Glutamatergic neuron (in vitro differentiated cells): ENCODE measurements at places on chromosomes 6 and 20. TPM values are rescaled to one million over a fixed set of nuclear protein-coding genes. Genes with fewer than 3 reads are reported as not detected.
A peak's percentile ranks its signal among the peaks of the same experiment; 100 is the strongest.

GRCh38 chr6:46243754-46244153, 73.0 kb upstream of the ENPP5 start:
- H3K4me1 ChIP-seq = peaks cover 42% of the 10 kb centered on the region
- H3K36me3 ChIP-seq = no peaks in the 10 kb centered on the region
- DNase-seq = no peak
- H3K4me3 ChIP-seq = no peak overlapping the region

GRCh38 chr6:104954190-104954797, 2.6 kb upstream of the LIN28B start:
- peaks cover 32% of the 10 kb centered on the region for H3K4me1 ChIP-seq
- H3K27ac ChIP-seq = peak overlapping the region; percentile 96
- H3K4me3 ChIP-seq = peak overlapping the region; percentile 91
- H3K27me3 ChIP-seq = peaks cover 13% of the 10 kb centered on the region

- no peak overlapping the region for H3K27ac ChIP-seq
- H3K36me3 ChIP-seq = no peaks in the 10 kb centered on the region
- no peak overlapping the region for H3K4me3 ChIP-seq
- no peaks in the 10 kb centered on the region for H3K4me1 ChIP-seq
- no peak for DNase-seq
Observed at GRCh38 chr6:39769012-39769411, 23.2 kb upstream of the DAAM2 start.

DNA sequence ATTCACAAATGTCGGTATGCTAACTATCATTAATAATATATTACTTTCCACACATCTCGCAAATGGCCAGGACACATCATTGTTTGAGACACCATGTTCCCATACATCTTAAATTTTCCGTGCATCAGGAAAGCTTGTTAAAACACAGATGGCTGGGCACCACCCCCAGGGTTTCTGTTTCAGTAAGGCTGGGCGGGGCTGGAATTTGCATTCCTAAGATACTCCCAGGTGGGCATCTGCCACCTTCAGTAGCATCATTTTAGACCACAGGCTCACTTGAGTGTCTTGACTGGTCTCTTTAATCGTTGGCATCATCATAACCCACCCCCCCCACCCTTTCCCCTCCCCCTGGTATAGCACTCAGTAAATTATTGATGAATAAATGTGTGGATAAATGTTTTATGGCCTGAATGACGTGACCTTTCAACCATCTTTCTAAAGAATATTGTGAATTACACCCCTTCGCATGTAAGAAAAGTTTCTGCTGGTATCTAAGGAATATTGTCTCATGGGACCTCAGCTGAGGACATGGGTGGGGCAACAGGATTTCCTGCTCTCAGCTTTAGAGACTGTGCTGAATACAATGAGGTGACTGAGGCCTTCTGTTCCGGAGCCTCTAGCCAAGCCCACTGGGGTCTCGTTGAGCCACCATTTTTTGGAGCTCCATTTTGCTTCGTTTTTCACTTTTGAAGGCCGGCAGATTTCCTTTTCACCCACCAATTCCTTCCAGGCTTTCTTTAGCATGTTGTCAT, 124.1 kb upstream of the NEDD9 start:
- H3K27me3 ChIP-seq = no peaks in the 10 kb centered on the region
- H3K27ac ChIP-seq = no peak overlapping the region
- no peaks in the 10 kb centered on the region for H3K4me1 ChIP-seq
- no peaks in the 10 kb centered on the region for H3K36me3 ChIP-seq
- no peak overlapping the region for H3K4me3 ChIP-seq

- DNase-seq = no peak
- H3K27ac ChIP-seq = no peak overlapping the region
- H3K36me3 ChIP-seq = no peaks in the 10 kb centered on the region
- H3K4me3 ChIP-seq = no peak overlapping the region
- H3K27me3 ChIP-seq = no peaks in the 10 kb centered on the region
Observed at GRCh38 chr6:4802312-4802935, 26.2 kb downstream of the CDYL start.

GRCh38 chr6:132961122-132961521, 146.8 kb downstream of the RPS12 start:
- H3K27ac ChIP-seq = no peak overlapping the region
- no peaks in the 10 kb centered on the region for H3K36me3 ChIP-seq
- H3K27me3 ChIP-seq = peaks cover 3% of the 10 kb centered on the region
- H3K4me3 ChIP-seq = no peak overlapping the region
- DNase-seq = no peak

DNA sequence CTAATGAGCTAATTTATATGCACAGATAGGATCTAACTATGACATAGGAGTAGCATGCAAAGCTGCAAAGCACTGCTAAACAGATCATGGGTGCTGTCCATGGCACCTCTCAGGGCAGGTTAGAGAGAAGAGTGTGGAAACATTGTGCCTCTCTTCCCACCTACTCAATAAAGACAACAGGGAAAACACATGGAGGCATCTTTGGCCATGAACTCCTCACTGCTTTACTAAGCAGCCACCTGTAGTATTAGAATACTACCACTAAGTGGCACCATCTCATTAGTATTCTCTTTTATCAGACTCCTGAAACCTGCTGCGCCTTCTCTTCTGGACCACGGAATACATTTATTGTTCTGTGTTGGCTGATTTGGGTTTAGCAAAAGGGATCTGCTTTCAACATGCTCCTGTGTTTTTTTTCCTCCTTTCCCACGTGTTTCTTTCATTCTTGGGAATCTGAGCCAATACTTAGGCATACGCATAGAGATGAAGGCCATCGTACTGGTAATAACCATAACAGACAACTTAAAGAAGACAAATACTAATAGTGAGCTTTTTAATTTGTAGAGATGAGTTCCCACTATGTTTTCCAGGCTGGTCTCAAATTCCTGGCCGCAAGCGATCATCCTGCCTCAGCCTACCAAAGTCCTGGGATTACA, 9.4 kb upstream of the HDDC2 start:
- no peaks in the 10 kb centered on the region for H3K36me3 ChIP-seq
- peak overlapping the region; percentile 23 for H3K4me3 ChIP-seq
- H3K27me3 ChIP-seq = no peaks in the 10 kb centered on the region
- H3K4me1 ChIP-seq = no peaks in the 10 kb centered on the region
- no peak for DNase-seq
- no peak overlapping the region for H3K27ac ChIP-seq

DNA sequence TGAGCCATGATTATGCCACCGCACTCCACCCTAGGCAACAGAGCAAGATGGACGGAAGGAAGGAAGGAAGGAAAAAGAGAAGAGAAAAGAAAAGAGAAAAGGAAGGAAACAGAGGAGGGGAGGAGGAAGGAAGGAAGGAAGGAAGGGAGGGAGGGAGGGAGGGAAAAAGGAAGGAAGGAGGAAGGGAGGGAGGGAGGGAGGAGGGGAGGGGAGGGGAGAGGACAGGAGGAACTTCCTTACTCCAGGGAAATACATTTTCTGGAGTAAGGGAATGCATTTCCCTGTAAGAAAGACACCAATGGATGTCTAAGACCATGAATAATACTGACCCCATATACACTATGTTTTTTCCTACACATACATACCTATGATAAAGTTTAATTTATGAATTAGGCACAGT, 93.2 kb upstream of the NFATC2 start:
- H3K4me1 ChIP-seq = peaks cover 2% of the 10 kb centered on the region
- H3K4me3 ChIP-seq = no peak overlapping the region
- no peak for DNase-seq
- H3K36me3 ChIP-seq = no peaks in the 10 kb centered on the region

DNA sequence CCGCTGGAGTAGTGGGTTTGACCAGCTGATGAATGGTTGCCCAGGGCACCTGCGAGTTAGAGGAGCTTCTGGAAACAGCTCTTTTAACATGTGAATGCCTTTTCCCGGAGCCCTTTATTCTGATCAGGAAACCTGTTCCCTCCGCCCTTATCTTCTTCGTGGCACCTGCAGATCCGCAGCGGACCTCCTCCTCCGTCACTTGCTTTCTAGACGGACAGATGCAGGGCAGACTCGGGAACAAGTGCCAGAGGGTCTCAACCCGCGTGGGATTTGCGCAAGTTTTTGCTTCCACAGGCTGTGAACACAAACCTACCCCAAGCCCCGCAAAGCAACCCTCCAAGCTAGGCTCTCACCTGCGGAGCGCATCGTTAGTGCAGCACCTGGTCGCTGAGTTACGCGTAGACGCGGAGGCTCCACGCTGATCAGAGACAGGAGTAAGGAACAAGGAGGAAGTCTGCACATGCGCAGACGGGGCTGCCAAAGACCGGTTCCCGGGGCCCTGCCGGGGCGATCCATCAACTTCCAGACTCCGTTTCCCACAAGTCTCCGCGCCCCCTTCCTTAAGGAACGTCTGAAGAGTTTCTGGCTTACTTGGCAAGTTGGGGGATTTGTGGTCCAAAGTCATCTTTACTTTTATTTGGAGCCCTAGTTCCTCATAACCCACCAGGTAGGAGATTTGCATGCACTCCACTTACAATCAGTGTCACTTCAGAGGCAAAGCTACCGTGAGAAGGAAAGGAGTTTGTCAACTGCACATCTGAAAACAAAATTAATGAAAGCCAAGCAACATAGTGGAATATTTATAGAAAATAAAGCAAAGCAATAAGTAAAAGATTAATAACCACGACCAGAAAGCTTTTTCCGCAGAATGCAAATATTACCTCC, 52.7 kb upstream of the ELMO2 start:
- peak; percentile 88 for DNase-seq
- peak overlapping the region; percentile 33 for H3K27ac ChIP-seq

DNA sequence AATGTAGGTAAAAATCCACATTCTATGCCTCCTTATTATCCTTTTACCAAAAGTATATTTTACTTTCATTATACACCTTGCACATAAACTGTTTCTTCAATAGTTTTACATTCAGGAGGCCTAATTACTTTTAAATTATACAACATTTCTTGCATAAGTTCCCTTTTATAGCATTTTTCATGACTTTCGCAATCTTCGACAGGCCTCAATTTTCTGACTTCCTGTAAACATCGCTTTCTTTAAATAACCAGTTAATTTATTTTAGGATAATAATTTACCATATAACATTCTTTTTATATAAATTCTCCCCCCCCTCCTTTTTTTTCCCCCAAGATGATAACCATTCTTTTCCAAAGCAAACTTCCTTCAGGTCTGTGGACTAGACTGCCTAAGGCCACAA, 9.2 kb downstream of the SLC35A1 start:
- no peak overlapping the region for H3K27ac ChIP-seq
- no peaks in the 10 kb centered on the region for H3K27me3 ChIP-seq
- no peak for DNase-seq
- H3K4me1 ChIP-seq = peaks cover 4% of the 10 kb centered on the region
- H3K36me3 ChIP-seq = peaks cover 34% of the 10 kb centered on the region

DNA sequence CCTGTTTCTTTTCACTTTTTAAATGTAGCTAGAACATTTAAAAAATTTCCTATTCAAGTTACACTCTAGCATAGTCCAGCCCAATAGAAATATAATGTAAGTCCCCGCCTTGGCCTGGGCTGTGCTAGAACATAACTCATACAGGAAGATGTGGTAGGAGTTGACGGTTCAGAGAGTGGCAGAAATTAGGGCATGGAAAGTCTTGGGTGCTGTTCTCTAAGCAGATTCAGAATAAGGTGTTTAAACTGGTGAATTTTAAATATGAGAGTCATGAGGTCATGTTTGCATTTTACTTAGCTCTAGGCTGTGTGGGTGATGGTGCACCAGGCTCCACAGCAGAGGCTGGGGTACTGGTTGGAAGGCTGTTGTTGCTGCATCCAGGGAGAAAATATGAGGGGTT, 256.5 kb downstream of the FARS2 start:
- no peaks in the 10 kb centered on the region for H3K27me3 ChIP-seq
- peaks cover 1% of the 10 kb centered on the region for H3K4me1 ChIP-seq
- peaks cover 3% of the 10 kb centered on the region for H3K36me3 ChIP-seq
- H3K4me3 ChIP-seq = no peak overlapping the region

- H3K27me3 ChIP-seq = peaks cover 16% of the 10 kb centered on the region
- no peaks in the 10 kb centered on the region for H3K4me1 ChIP-seq
- H3K4me3 ChIP-seq = peak overlapping the region; percentile 95
- H3K36me3 ChIP-seq = no peaks in the 10 kb centered on the region
- DNase-seq = no peak
- no peak overlapping the region for H3K27ac ChIP-seq
Observed at GRCh38 chr6:28839443-28840120, 84.2 kb downstream of the TRIM27 start.

GRCh38 chr6:134816780-134817179, 133.1 kb downstream of the ALDH8A1 start:
- H3K4me1 ChIP-seq = no peaks in the 10 kb centered on the region
- H3K4me3 ChIP-seq = no peak overlapping the region
- no peaks in the 10 kb centered on the region for H3K36me3 ChIP-seq
- no peaks in the 10 kb centered on the region for H3K27me3 ChIP-seq
- DNase-seq = no peak

GRCh38 chr20:17646209-17646960, 35.7 kb downstream of the RRBP1 start:
- peak; percentile 9 for DNase-seq
- H3K36me3 ChIP-seq = no peaks in the 10 kb centered on the region
- peaks cover 45% of the 10 kb centered on the region for H3K4me1 ChIP-seq
- H3K4me3 ChIP-seq = peak overlapping the region; percentile 10

- no peaks in the 10 kb centered on the region for H3K36me3 ChIP-seq
- no peak overlapping the region for H3K27ac ChIP-seq
- peaks cover 11% of the 10 kb centered on the region for H3K27me3 ChIP-seq
- no peak for DNase-seq
Observed at GRCh38 chr20:563187-563586, 19.6 kb upstream of the CSNK2A1 start.

GRCh38 chr20:57312138-57312537, 17.5 kb upstream of the SPO11 start:
- peaks cover 2% of the 10 kb centered on the region for H3K27me3 ChIP-seq
- H3K4me1 ChIP-seq = peaks cover 8% of the 10 kb centered on the region
- no peak overlapping the region for H3K27ac ChIP-seq

GRCh38 chr6:3456395-3456897, 404 bp downstream of the SLC22A23 start:
- peaks cover 19% of the 10 kb centered on the region for H3K4me1 ChIP-seq
- H3K27ac ChIP-seq = no peak overlapping the region
- H3K27me3 ChIP-seq = peaks cover 2% of the 10 kb centered on the region

DNA sequence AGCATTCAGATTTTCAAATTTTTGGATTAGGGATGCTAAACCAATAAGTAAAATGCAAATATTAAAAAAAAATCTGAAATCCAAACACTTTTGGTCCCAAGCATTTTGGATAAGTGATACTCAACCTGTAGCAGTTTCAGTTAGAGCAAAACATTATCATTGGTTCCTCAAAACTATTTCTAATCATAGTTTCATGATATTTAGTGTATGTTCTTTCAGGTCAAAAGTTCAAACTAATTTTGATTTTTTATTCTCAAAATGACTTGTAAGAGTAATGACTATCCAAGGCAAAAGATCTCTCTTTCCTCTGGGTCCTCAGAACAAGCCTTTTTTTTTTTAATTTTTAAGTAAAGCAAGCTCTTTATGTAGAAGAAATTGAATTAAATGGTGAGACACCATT, 64.0 kb upstream of the TFB1M start:
- H3K36me3 ChIP-seq = no peaks in the 10 kb centered on the region
- no peaks in the 10 kb centered on the region for H3K4me1 ChIP-seq
- no peak overlapping the region for H3K4me3 ChIP-seq
- no peak overlapping the region for H3K27ac ChIP-seq

GRCh38 chr6:24313251-24314141, 44.4 kb downstream of the DCDC2 start:
- H3K4me1 ChIP-seq = no peaks in the 10 kb centered on the region
- no peak for DNase-seq
- H3K36me3 ChIP-seq = peaks cover 12% of the 10 kb centered on the region
- H3K27me3 ChIP-seq = no peaks in the 10 kb centered on the region
- H3K4me3 ChIP-seq = no peak overlapping the region

The HLA-DRA gene
- not detected for total RNA-seq

The SYCP2 gene
- total RNA-seq = 0.69 TPM

The ENPP4 gene
- total RNA-seq = 3.1 TPM
